ENCODE measurements at places on chromosomes 4 and X. TPM values are rescaled to one million over a fixed set of nuclear protein-coding genes. Genes with fewer than 3 reads are reported as not detected.

Gene MXRA5
- total RNA-seq = not detected

DNA sequence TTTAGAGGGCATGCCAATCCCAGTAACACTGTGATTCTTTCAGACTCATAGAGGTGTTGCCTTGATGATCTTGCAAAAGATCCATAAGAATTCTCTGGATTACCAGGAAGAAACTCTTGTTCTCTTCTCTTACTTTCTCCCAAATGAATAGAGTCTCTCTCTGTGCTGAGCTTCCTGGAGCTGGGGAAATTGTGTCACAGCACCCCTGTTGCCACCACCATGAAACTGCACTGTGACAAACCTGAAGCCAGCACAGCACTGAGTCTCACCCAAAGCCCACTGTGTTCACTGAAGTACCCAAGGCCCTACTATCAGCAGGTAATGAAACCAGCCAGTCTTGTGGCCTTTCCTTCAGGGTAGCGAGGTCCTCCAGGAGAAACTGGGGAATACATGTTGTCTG is 332.7 kb upstream of the FGF16 start:
- no peak for DNase-seq

DNA sequence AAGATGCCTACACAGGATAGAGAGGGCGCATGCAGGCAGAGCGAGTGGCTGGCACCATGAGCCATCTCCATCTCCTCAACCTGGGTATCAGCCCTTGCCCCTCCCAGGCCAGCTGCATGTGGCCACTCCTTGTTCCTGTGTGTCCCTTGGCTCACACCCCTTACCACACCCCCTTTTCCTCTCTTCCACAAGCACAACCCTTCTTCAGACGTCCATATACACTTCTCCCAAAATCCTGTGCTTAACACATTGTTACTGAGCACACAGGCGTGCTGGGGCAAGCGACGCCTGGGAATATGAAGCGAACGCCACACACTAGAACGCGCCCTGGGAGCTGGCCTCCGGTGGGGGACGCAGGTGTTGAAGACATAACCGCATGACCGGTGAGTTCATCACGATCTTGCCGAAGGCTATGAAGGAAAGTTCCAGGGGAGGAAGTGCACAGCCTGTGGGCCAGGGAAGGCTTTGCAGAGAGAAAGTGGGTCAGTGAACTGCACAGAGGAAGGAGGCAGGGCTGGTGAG is 19.1 kb upstream of the KIAA0232 start:
- DNase-seq = no peak

DNA sequence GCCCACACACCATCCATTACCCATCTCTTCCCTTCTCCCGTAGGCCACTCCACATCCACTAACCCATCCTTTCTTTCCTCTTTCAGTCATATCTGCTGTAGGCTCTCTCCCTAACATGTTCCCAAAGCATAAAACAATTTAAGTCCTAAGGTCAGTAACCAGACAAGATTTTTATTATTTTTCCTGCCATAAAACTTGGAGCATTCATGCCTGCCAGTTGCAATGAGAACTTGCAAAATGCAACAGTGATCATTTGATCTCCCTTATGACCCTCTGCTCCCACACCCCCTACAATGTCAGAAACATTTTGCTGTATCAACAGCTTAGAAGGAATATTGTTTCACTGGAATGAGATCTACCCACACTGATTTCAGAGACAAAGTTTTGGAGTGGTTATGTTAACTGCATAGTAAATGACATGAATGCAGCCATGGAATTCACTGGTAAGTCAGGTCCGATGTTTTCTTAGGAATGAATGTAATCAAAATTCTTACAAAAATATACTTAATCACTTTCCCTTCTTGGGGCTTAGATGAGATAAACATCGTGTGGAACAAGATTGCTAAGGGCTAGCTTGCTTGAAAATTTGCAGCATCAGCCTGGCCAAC is 5.7 kb downstream of the NIPAL1 start:
- no peak for DNase-seq

GRCh38 chr4:4328840-4329239 is 38.8 kb downstream of the ZBTB49 start:
- no peak for DNase-seq

DNA sequence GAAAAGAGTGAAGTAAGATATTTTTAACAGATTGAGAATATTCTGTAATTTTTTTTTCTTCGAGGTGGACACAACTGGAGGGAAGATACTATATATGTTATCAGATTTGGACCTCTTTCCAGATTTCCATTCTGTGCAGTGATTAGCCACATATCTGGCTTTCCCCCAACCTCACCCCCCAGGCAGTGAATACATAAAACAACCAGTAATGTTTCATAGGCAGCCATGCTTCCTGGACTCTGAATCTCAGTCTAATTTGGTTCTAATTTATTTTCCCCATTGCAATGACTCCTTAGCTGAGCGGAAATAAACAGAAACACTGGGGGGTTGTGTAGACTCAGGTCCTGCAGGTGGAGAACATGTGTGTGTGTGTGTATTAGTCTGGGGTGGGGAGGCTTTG is 226.5 kb downstream of the FBXW7 start:
- no peak for DNase-seq

GRCh38 chr4:156665780-156666366 is 305.7 kb downstream of the PDGFC start:
- no peak for DNase-seq

DNA sequence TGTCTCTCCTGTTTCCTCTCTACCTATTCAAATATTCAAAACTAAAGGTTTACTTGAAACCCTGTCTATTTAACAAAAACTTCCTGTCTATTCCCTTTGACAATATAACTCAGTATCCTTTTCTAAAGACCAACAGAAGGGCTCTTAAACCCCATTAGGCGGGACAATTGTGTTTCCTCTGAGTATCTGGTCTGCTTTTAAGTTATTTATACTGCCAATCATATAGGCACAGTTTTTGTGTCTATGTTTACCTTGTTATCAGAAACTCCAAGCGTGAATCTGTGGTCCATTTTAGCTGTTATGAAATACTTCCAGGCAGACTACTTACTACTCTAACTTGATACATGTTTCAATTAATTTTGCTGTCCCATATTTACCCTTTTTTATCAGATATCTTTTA is 350.0 kb upstream of the CTSO start:
- DNase-seq = no peak

GRCh38 chrX:866441-866990 is 235.9 kb downstream of the SHOX start:
- no peak for DNase-seq

GRCh38 chr4:158609116-158609515 is 62.6 kb downstream of the C4orf46 start:
- DNase-seq = no peak
